Hematopoietic multipotent progenitor cell treated with erythropoietin and hydrocortisone succinate and interleukin-3 and kit ligand, for 8 days (in vitro differentiated cells): ENCODE measurements at places on chromosomes 3 and 15.

DNA sequence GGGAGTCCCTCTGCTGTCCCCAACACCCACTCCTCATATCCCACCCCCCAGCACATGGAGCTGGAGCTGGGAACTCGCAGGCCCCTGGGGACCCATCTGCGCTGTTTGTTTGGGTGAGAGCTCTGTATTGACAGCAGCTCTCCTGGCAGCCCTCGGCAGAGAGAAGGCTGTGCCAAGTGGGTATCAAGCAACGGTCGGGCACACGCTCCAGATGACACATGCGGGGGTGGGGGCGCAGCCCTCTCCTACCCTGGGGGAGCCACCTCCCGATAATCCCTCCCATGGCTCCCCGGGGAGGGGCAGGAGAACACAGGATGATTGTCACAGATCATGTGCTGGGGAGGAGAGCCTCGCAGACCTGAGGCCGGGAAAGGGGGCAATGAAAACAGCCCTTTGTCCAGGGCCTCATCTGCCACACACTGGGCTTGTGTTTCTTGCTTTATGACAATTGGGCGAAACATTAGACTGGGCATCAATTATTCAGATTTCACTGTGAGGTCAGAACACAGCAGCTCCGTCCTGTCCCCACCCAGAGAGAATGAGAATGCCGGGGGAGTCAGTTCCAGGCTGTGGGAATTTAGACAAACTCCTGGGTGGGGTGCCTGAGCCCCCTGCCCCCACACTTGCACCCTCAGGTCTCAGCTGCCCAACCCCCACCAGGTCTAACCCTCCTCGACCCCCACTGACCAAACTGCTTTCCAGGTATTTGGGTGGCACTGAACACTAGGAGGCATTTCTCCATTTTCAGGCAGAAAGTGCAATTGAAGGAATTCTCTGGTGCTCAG is 46.4 kb upstream of the KLF13 start:
- DNase-seq, result no peak

- no peak for DNase-seq
Measured at GRCh38 chr3:67647390-67647878, 7.0 kb downstream of the SUCLG2 start.

DNA sequence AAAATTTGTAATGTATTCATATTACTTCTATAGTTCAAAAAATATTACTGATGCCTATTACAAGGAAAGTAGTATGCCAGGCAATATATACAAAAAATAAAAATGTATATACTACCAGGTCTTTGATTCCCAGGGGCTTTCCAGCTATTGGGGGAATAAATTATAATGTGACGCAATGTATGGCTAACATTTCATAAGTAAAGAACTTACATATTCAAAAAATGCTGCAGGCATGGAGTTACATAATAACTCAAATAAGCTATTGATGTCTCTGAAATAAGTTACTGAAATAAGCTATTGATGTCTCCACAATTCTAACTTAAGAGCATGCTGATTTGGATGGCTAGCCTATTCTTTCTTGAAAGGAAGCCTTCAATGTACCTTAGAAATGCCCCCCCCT is 30.2 kb downstream of the MCCC1 start:
- DNase-seq, result no peak

GRCh38 chr15:29141308-29142128 is 128.1 kb downstream of the NSMCE3 start:
- no peak for DNase-seq

GRCh38 chr15:34116620-34117019 is 14.7 kb downstream of the PGBD4 start:
- no peak for DNase-seq

- no peak for DNase-seq
Measured at GRCh38 chr3:51340989-51341636, 44.0 kb upstream of the MANF start.

DNA sequence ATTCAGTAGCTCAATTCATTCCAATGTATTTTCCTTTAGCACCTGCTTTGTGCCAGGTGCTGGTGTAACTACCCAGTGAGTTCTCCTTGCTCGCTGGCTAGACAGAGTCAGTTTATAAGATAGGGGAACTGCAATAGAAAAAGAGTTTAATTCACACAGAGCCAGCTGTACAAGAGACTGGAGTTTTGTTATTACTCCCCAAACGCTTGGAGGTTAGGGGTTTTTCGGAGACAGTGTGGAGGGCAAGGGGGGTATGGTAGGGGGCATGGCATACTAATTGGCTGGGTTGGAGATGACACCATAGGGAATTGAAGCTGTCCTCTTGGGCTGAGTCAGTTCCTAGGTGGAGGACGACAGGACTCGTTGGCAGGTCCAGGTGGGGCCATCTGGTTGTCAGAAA is 5.4 kb upstream of the CFAP91 start:
- DNase-seq, result no peak

- no peak for DNase-seq
Measured at GRCh38 chr3:113261063-113261625, 49.8 kb downstream of the BOC start.

- DNase-seq, result no peak
Measured at GRCh38 chr3:151919446-151919845, 46.0 kb downstream of the SUCNR1 start.

DNA sequence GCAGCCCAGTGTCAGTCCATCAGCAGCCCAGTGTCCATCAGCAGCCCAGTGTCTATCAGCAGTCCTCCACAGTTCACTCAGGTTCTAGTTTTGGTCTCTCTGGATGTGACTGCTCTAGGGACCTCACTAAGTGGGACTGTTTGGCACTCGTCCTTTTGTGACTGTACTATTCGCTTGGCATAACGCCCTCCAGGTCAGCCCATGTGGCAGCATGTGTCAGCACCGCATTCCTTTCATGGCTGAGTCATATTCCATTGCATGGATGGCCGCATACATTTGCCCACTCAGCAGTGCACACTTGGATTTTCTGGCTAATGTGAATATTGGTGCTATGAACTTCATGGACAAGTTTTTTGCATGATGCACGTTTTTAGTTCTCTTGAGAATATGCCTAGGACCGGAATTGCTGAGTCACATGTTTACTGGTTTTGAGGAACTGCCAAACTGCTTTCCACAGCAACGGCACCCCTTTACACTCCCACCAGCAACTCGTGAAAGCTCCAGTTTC is 16.4 kb downstream of the CHST13 start:
- peak; percentile 80 for DNase-seq

GRCh38 chr3:160473221-160473620 is 23.6 kb upstream of the TRIM59 start:
- DNase-seq, result no peak

DNA sequence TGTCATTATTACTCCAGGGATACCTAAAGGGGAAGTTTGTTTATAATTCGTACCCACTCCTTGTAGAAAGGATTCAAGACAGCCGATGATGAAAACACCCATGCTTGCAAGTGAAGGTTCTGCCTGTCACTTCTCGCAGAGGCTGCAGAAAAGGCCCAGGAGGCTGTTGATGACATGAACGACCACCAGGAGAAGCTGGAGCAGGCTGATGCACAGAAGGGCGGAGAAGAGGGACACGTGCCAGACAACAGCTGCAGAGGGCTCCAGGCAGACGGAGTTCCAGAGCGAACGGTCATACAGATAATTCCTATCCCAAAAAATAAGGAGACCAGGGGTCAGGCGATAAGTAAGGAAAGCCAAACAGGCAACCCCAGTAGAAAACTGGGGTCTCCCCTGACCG is 5.7 kb upstream of the DYNLT2B start:
- DNase-seq, result peak; percentile 49

DNA sequence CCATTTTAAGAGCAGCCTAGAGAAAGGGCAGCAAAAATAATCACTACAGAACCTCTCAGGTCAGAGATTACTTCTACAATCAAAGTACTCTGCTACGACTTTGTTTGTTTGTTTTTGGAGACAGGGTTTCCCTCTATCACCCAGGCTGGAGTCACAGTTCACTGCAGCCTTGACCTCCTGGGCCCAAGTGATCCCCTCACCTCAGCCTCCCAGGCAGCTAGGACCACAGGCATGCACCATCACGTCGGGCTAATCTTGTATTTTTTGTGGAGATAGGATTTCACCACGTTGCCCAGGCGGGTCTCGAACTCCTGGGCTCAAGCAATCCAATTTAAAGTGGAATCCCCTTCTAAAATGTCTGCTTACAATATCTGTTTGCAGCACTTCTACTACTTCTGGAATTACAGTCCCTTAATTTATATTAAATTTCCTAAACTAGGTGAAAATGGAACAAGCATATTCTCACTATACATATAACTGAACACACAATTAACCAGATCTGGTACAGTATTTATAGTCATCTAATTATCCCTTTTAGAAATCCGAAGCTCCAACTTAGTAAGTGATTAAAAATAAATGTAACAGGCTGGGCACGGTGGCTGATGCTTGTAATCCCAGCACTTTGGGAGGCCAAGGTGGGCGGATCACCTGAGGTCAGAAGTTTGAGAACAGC is 4.4 kb downstream of the UACA start:
- no peak for DNase-seq

- no peak for DNase-seq
Measured at GRCh38 chr3:73661265-73661664, 36.5 kb upstream of the PDZRN3 start.

DNA sequence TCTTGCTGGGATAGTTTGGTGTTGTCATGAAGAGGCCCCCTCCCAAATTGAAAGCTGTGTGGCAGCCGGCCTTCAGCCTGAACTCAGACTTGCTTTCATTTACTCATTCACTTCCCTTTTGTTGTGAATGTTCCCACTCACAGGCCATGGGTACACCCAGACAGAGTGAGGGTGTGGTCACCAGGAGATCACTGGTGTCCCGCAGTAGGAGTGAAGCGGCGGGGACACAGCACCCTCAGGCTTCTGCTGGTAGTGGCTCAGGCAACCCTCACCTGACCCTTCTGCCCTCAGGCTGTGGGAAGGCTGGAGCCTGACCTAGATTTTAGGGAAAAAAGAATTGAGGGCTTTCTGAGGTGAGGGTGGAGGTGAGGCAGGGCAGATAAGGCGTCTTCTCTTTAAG is 244.4 kb downstream of the SOX2 start:
- DNase-seq, result no peak

DNA sequence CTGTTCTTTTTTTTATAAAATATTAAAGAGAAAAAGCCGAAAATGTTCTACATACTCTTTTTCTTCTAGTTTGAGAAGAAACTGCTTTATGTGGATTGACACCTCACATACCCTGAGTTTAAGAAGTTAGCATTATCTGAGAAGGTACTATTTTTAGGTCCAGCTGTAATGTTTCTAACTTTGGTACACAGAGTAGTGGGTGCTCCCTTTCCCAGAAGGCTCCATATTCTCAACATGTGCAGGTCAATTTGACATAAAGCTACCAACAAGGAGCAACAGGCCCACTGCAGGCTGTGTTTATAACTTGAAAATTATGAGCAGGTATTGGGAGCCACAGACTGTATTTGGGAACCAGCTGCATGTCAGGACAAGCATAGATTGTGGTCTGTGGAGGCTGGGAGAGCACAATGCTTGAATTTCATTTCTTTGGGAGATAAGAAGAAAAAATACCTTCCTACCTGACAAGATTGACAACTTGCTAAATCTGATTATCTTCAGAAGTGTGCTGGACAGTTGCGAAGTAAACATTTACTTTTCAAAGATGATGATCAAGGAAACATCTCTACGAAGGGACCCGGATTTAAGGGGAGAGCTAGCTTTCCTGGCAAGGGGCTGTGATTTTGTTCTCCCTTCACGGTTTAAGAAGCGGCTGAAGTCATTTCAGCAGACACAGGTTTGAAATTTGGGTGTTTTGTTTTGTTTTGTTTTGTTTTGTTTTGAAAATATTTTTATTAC is 57.2 kb downstream of the PPP2R3A start:
- no peak for DNase-seq

DNA sequence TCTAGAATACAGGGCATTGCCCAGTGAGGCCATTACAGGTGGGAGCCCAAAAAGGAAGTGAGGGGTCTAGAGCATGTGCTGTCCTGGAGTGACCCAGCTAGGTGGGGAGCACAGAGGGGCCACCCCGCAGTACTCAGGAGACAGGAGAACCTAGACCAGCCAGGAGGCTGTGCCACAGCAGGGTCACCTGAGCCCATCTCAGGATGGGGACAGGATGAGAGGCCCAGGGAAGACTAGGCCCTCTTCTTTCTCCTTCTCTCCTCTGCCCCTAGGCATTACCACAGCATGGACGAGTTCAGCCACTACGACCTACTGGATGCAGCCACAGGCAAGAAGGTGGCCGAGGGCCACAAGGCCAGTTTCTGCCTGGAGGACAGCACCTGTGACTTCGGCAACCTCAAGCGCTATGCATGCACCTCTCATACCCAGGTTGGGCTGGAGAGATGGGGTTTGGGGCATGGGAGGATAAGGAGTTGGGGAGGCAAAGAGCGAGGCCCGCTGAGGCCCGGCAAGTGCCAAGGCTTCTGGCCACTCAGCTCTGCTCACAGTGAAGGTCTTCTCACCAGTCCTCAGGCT is 20.6 kb downstream of the LOXL1 start:
- no peak for DNase-seq

DNA sequence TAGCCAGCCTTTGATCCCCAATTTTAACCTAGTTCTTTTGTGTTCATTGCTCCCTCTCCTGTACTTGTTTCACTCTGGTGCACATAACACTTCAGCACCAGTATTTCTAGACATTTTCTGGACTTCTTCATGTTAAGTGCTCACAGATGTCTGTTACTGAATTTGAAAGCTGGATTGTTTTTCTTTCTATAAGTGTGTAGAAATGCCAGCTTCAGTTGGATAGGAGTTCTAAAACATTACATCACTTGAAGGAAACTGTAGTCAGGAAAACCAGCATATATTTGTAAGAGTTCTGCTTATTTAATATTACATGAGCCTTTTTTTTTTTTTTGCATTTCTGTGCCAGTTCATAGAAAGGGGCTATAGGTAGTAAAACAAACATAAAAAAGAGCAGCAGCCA is 21.6 kb downstream of the QTRT2 start:
- no peak for DNase-seq

GRCh38 chr3:141450727-141451375 is 36.0 kb upstream of the RASA2 start:
- peak; percentile 77 for DNase-seq

- DNase-seq, result no peak
Measured at GRCh38 chr3:8573342-8573926, 71.2 kb downstream of the SSUH2 start.

GRCh38 chr3:66348704-66349103 is 127.9 kb downstream of the SLC25A26 start:
- no peak for DNase-seq

DNA sequence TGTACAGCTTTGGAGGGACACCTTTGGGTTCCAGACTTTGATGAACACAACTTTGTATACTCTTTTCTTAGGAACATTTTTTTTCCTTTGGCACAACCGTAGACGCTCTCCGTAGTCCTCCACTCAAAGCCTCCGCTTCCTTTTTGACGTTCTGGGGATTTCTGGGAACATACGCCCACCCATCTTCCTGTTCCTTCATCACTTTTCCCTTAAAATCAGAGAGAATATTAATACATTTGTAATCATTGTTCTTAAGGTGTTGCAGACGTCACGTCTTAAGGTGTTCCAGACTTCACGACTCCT is 405 bp upstream of the SPG21 start:
- no peak for DNase-seq
